ENCODE measurements at places on chromosomes 2 and 18.

- no peak for DNase-seq
These were observed 2.8 kb downstream of the IRS1 start for GRCh38 chr2:226796840-226797288.

- DNase-seq: no peak
These were observed 243.5 kb downstream of the CDH7 start for GRCh38 chr18:65994302-65994701.

GRCh38 chr2:232481322-232482140, 6.1 kb downstream of the ECEL1 start:
- no peak for DNase-seq

DNA sequence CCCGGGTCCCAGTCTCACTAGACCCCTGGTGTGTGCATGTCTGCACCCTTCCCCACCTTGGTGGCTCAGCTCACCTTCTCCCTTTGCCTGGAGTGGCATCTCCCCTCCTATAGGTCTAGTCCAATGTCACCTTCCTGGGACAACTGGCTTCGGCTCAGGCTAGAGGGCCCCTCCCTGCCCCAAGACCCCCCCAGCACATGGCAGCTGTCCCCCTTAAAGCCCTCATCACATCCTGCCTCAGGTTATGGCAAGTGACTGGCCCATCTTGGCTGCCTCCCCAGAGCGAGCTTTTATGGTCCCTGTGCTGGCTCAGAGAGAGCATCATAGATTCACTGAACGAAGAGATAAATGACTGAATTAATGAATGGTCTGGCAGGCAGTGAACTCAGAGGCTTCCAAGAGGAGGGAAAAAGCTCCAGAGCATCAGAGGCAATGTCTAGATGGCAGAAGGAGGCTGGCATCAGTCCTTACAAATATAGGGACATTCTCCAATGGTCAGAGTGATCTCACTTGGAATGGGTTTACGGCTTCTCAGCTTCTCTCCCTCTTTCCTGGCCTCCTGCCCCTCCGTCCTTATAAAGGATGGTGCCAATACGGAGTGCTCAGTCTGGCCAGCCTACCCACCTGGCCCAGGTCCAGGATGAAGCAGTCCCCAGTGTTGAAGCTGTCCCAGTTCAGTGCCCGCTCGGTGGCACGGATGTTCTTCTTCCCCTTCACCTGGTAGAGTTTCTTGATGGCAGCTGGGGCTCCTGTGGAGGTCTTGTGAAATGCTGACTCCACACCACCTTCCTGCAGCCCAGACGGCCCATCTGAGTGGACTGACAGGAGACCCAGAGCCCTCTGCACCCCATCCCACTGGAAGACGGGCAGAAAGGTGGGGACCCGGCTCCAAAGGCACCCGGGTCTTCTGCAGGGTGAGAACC, 9.4 kb downstream of the CAPG start:
- DNase-seq: no peak

- no peak for DNase-seq
These were observed 90.9 kb downstream of the CAPN13 start for GRCh38 chr2:30716123-30716900.

- DNase-seq: no peak
These were observed 136.2 kb downstream of the MTX2 start for GRCh38 chr2:176405477-176405876.

GRCh38 chr2:15943378-15944280, 3.3 kb downstream of the MYCN start:
- DNase-seq: no peak

GRCh38 chr2:108399479-108399878, 21.7 kb downstream of the SULT1C4 start:
- DNase-seq: no peak

DNA sequence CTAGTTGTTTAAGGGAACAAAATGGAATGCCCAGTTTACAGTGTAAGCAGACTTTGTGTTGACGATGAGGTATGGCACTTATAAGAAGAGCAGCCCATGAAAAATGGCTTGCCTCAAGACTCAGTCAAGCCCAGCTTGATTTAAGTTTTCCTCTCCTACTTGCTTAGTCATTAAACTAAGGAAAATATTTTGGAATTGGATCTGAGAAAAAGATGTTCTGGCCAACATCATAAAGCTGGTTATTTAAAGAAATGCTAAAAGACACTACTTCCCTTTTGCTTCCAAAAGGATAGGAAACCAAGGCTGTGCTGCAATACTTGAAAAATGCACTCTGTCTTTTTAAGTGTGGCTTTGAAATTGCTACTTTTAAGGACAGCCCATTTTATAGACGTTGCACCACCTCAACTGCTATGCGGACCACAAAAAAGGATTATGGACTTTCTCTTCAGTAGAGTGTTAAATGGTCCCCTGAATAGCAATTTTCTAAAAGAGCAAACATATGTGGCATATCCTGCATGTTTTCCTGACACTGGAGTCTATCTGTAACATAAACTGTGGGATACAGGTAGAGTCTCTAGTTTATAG, 32.1 kb downstream of the CCDC141 start:
- DNase-seq: no peak

DNA sequence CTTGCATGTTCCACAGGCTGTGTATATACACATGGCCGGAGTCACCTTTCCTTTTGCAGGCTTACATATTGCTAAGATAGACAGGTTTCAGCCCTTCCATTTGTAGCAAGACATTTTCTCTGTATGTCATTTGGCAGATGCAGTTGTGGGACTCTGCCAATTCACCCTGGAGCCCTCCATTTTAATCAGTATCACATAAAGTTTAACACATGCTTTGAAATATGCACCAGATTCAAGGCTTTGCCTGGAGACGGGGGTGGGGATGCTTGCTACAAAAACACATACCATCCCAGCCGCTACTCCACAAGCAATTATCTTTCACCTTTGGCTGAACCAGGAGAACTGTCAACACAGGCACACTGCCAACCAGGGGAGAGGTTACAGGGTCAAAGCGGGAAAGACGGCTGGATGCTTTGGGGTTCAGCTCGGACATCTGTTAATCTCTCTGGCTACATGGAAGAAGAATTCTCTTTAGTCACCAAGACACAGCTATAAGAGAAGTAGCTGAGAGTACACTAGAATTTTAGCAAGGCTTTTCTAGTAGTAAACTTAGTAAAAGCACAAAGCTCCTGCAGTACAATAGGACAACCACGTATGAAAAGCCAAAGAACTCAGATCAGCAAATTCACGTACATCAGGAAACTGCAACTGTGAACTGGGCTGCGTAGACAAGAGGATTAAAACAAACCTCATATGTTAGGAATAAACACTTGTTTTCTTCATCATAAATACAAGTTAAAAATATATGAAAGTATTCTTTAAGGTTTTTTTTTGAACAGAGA, 130.9 kb downstream of the EXOC6B start:
- DNase-seq: no peak

DNA sequence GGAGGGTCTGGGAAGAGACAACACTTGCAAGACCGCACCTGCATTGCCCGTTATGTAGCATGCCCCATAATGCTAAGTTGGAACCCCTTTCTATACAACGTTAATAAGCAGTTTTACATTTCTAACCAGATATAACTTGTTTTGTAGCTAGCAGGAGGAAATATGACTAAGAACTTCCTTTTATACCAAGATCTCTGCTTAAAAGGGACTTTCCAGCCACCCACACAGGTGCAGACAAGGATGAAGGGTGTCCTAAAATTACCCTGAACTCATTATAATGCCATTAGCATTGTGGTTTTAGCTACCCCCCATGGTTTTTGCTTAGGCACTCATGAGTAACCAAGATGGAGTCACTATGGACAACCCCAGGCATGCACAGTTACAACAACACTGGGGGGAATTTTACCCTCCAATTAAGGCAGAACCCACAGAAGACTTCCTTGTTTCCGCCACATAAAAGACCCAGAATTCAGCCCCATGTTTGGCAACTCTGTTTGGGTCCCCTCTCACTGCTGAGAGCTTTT, 362.8 kb downstream of the CBLN2 start:
- DNase-seq: no peak

GRCh38 chr2:20660506-20661420, 6.2 kb upstream of the GDF7 start:
- DNase-seq: no peak

Measured in NCI-H2107 (cell line).